NCI-H460 (cell line): ENCODE measurements at places on chromosomes 5 and 9. TPM values are rescaled to one million over a fixed set of nuclear protein-coding genes. Genes with fewer than 3 reads are reported as not detected.

ISOC1 gene
- 29.8 and 30.9 TPM in 2 replicates for total RNA-seq

ZNF618 gene
- total RNA-seq = 2.4 and 2.9 TPM in 2 replicates

KCNV2 gene
- not detected in 2 replicates for total RNA-seq

VDAC1 gene
- 438 and 448 TPM in 2 replicates for total RNA-seq

PAPPA gene
- 43.0 and 43.5 TPM in 2 replicates for total RNA-seq

SYK gene
- 0.02 TPM in 1 of 2 replicates, not detected in the other for total RNA-seq

TLE1 gene
- total RNA-seq = 7.3 and 9.8 TPM in 2 replicates

OR2K2 gene
- total RNA-seq = not detected in 2 replicates

SLC34A1 gene
- total RNA-seq = not detected in 2 replicates

DNA sequence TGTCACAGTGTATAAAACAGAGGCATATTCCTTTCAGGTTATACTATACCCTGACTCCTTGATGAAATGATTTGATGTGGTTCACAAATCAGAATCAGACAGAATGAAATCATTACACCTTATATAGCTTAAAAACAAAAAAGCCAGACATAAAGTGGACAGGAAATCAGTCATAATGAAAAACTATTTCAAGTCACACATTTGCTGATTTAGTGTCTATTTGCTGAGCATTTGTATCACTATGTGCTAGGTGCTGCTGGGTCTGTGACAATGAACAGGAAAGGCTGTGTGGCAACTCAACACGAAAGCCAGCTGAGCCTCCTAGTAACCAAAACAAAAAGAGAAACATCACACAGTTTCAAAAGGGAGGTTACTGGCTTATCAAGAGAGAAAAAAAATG, 194.0 kb downstream of the EFNA5 start:
- DNase-seq = no peak

GRCh38 chr5:6578676-6579343, 54.0 kb downstream of the NSUN2 start:
- no peak for DNase-seq

DNA sequence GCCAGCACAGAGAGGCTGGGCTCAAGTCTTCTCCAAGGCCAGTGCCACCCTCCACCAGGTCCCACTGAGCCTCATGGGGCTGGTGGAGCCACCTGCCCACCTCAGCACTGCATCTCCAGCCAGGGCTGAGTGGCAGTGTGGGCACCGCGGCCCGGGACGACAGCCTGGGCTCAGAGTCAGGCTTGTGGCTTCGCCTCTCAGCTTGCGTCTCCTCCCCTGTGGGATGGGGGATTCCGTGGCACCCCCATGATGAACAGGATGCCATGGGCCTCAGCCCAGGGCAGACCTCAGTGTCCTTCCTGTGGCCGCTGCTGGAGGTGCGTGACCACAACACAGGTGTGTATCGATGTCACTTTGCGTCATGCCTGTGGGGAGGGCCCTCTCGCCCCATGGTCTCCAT, 136.4 kb upstream of the PPP1R26 start:
- no peak for DNase-seq

DNA sequence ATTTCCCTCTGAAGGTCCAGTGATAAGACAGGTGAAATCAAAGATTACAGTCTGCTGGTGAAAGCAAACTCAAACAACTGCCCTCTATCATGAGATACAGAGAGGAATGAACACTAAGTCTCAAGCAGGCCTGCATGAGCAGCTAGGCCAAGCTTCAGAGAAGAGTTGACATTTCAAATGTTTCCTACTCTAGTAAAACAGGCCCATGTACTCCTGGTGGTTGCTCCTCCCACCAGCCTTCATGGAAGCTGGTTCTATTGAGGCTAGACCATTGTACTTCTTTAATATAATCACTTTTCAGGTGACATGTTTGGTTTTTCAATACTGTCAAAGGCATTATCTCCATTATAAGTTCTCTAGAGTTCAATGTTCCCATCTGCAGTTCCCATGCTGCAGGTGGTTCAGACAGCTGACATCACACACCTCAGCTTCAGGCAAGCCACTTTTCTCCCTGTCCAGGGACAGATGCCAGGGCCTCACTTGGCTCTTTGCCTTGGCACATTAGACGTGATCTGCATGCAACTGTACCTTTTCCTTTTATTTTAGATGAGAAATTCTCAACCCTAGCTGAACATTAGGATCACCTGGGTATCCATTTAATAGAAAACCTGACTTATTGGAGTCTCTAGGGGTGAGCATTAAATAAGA, 89.8 kb downstream of the PIK3R1 start:
- DNase-seq = no peak

DNA sequence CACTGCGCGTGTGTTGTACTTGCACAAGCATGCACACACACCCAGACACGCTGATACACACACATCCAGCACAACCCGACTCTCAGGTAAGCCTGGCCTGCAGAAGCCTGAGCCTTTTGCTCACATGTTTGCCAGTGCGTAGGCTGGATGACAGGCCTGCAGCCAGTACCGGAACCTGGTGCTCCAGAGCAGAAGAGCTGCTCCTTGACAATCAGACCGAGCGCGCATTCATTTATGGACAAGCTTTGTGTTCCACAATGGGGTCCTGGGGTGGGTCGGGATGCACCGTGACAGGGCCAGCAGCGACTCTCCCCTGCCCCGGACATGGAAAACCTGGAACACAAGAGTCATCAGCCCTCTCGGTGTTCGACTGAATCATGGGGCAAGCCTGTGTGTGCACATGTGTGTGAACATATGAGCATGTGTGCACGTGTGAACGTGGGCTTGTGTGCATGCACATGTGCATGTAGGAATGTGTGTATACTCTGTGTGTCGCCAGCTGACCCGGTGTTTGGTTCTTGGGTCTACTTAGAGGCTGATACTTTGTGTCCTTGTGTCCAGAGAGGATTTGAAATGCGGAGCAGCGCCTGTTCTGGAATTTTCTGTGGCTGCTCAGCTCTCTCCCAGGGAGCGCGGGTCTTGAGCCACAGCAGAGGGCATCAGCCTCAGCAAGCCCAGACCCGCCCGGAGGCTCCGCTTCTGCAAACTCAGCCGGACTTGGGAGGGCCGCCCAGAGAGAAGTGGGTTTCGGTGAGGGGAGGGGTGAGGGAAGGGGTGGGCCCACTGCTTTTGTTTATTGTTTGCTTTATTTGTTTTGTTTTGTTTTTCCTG, 32.2 kb downstream of the IRX4 start:
- no peak for DNase-seq

DNA sequence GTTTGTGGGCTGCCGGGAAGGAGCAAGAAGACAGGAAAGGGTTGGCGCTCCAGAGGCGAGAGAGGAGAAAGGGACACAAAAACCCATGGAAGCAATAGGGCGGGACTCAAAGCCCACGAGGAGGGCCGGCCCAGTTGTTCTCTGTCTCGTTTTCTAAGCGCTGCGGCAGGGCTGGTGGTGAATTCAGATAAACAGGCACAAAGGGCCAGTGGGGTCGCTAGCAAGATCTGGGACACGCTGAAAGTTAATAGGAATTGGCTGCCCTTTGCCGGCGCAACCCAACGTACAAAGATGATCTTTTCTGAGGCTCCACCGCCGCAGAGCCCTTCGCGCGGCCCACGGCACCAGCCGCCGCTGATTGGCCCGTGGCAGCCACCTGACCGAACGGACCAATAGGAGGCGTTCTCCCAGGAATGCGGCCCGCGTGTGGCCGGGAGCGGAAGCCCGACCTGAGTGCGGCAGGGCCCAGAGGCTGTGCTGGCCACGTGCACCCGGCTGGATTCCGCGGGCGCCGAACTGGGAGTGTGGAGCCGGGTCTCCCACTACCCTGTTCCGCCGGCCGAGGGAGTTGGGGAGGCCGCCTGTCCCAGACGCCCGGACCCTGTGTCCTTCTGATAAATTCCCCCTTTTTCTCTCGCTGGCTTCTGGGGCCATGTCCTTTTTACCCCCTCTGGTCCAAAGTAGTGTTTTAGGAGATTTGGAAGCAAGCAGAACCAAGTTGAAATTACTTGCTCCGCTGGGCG, 16.8 kb upstream of the NSD1 start:
- no peak for DNase-seq

DNA sequence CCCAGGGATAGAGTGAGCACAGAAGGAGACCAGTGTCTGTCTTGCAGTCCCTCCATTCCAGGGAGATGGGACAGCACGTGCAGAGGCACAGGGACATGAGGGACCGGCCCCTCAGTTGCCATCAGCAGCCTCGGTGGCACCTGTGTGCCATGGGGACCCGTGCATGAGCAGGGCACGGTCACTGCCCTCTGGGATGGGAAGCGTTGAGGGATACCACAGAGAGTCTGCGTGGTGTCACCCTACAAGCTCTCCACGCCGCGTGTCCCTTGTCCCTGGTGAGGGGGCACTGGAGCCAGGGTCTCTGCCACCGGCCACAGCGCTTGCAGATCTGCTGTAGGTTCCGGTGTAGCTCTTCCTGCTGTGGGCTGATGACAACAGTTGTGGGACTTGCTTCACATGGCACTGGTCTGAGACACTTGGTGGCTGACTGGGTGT, 108.1 kb downstream of the CACNA1B start:
- no peak for DNase-seq

- DNase-seq = no peak
Observed at GRCh38 chr5:17846496-17846895, 212.2 kb downstream of the TAF11L14 start.
